CD4-positive, alpha-beta T cell treated with Interferon gamma for 1 hour (primary cell): ENCODE measurements at places on chromosomes 3 and 15.

DNA sequence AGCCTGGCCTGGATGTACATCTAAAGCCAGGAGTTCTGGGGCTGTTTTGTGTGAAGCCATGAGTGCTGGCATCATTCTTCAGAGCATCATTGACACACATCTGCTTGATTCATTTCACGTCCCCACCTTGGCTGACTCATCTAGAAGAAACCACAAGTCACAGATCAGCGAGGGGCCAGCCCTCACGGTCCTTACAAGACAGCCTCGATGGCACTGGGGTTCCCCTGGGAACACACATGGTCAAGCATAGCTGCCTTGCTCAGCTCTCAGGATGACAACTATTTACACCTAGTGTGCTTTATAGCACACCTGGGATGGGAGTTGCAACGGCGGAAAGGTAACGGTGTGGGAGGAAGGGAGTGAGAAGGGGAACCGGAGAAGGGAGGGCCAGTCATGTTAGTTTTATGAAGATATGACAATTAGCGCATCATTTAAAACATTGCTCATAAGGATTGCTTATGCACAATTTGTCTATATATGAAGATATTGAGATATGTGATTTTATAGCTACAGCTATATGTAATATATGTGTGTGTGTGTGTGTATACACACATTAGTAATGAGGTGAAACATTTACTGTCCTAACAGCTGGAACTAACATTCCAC lies 227.1 kb downstream of the RPLP1 start:
- no peak for DNase-seq

- DNase-seq = no peak
These were observed 361.4 kb downstream of the PDCD6IP start for GRCh38 chr3:34159613-34160420.

DNA sequence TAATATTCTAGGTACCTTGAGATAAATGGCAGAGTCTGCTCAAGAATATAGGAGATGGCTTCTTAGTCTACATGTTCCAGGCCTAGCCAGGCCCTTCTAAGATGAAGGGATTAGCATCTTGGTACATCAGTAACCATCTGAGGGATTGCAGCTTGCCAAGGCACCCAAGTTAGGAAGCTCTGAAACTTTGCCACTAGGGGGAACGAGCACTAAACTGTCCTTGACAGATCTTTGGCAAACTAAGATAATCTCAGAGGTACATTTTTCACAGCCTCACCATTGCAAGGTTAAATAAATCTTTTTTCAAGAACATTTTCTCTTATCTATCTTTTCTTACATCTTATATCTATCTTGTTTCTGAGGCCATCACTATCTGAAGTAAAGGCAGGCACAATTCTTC lies 351.2 kb downstream of the RAP2B start:
- DNase-seq = no peak

DNA sequence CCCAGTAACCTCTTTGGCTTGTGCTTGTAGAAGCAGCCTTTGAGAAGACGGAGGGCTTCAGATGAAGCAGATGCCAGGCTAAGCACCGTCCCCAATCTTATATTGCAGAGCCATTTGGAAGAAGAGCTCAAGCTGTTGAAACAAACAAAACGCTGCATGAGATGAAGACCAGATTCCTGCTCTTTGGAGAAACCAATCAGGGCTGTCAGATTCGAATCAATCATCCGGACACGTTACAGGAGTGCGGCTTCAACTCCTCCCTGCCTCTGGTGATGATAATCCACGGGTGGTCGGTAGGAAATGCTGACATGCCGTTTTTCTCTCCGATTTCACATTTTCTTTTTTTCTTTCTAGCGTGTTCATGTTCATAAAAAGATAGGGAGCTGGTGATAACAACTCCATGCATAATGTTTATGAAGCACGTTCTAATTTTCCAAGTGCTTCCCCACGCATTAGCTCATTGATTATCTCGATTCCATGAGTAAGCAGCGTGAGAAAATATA lies 106.5 kb downstream of the LIPC start:
- DNase-seq = no peak

DNA sequence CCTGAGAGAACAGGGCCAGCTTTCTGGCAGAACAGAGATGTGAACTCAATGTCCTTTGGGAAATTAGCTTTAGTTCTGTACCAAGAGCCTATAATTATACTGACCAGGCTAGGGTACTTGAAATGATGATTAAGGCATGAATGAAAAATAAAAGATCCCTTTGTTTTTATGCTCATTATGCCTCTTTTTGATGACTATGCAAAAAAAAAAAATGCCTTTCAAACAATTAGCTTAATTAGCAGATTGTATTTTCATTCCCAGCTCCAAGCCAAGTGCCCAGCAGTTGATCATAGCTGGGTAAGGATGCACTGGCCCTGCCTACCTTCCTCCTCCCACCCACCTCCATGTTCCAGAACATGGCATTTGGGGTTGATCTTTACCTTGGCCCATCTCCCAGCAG lies 56.8 kb downstream of the LYZL4 start:
- no peak for DNase-seq

DNA sequence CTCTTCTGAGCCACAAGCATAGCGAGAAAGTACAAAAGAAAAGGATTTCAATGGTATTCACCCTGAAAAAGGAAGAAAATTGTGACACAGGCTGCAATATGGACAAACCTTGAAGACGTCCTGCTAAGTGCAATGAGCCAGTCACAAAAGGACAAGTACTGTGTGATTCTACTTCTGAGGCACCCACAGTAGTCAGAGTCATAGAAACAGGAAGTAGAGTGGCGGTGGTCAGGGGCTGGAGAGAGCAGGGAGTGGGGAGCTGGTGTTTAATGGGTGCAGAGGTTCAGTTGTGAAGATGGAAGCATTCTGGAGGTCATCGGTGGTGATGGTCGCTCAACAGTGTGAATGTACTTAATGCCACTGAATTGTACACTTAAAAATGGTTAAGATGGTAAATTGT lies 180.5 kb downstream of the APBA2 start:
- DNase-seq = no peak

- DNase-seq = no peak
These were observed 304.0 kb upstream of the CBLB start for GRCh38 chr3:106172780-106173179.

GRCh38 chr3:5644773-5645670 lies 457.5 kb downstream of the EDEM1 start:
- no peak for DNase-seq

- peak; percentile 73 for DNase-seq
These were observed 13.1 kb downstream of the FBXL22 start for GRCh38 chr15:63610209-63610841.

- no peak for DNase-seq
These were observed 184.7 kb downstream of the PLCH1 start for GRCh38 chr3:155560135-155560534.
